ENCODE measurements at places on chromosomes 1 and 21. TPM values are rescaled to one million over a fixed set of nuclear protein-coding genes. Genes with fewer than 3 reads are reported as not detected.

DNA sequence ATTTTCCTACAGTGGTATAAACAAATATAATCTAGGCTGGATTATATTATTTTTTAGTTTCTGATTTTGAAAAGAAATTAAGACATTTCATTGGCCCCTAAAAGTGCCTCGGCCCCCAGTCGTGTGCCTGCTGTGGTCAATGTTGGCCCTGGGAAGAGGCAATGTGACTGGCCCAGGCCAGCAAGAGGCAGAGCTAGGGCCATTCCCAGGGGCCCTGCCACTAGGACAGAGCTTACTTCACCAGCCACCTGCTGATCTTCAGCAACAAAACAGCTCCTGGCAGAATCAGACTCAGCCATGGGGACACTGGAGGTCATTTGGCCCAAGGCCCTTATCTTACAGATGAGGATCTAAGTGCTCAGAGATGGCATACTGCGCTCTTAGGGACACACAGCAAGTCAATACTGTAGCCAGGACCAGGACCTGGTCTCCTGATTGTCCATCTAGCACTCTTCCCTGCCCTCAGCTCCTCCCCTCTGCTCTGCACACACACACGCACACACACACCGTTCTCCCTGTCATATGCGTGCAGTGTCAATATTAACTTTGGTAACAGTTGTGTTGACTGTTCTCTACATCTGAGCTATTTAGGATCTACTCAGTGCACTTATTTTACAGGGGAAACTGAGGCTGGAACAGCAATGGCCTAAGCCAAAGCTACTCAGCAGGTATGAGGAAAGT lies 16.6 kb upstream of the KLHDC7A start:
- H3K27ac ChIP-seq, result no peak overlapping the region
- H3K36me3 ChIP-seq, result no peaks in the 10 kb centered on the region
- peaks cover 16% of the 10 kb centered on the region for H3K27me3 ChIP-seq
- no peak overlapping the region for H3K4me3 ChIP-seq

DNA sequence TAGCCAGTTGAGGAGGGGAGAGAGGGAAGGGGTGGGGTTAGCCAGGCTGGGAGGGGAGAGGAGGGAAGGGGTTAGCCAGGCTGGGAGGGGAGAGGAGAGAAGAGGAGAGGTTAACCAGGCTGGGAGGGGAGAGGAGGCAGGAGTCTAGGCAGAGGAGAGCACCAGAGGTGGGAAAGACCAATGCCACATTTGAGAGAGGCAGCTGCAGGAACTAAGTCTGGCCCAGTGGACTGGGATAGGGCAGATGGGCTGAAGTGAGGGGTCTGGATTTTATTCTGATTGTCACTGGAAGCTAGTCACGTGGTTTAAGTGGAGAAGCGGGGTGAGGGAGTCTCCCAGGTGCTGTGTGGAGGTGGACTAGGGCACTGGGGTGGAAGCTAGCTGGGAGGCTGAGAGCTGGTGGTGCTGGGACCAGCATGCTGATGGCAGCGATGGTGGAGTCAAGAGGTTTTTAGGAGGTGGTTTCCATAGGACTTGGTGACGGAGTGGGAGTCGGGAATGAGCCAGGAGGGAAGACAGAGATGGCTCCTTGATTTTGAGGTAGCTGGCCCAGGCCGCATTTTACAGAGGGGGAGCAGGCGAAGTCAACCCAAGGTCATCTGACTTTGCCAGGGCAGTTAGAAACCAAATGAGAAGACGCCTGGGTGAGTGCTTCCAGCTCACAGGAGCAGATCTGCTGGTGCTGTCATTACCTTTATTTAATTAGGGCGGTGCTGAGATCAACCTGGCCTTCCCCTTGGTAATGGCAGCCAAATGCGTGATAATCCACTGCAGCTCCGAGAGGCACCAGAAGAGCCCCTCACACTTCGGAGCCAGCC lies 42.8 kb downstream of the DISP3 start:
- H3K27ac ChIP-seq, result no peak overlapping the region
- DNase-seq, result no peak
- no peak overlapping the region for H3K4me3 ChIP-seq
- H3K4me1 ChIP-seq, result no peaks in the 10 kb centered on the region

DNA sequence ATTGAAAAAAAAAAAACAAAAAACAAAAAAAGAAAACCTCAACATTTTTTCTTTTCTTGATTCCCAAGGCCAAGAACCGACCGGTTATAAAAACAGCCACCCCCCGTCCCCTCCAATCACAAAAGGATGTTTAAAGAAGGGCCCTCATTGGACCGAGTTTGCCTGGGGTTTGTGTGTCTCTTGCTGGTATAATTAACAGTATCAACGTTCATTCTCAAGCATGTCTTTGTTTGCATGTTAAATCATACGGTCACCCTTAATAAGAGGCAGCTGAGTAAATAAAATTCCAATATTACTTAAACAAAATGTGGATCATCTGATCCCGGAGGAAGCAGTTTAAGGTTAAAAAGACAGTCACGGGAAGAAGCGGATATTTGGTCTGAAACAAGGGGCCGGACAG lies 201.1 kb downstream of the PRDM2 start:
- no peak overlapping the region for H3K27ac ChIP-seq
- no peaks in the 10 kb centered on the region for H3K36me3 ChIP-seq
- H3K4me3 ChIP-seq, result no peak overlapping the region
- peaks cover 21% of the 10 kb centered on the region for H3K27me3 ChIP-seq
- no peaks in the 10 kb centered on the region for H3K4me1 ChIP-seq

GRCh38 chr1:228174482-228175315 lies 9.1 kb downstream of the IBA57 start:
- no peak overlapping the region for H3K4me3 ChIP-seq
- DNase-seq, result no peak
- H3K27ac ChIP-seq, result no peak overlapping the region
- no peaks in the 10 kb centered on the region for H3K36me3 ChIP-seq
- H3K27me3 ChIP-seq, result no peaks in the 10 kb centered on the region

DNA sequence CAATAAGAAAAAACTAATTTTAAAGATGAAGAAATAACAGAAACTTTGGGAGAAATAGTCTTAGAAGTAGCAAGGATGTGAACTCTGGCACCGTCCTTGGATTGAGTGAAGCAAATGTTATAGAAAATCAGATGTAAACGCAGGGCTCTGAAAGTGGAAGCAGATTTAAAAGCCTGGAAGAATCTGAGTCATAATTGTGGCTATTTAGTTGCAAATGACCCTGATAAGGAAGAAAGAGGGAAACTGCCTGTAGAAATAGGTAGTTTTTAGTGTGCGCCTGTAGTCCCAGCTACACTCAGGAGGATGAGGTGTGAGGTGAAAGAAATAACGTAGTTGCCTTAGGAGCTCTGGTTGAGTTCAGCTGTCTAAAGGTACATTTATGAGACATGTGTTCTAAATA lies 101.0 kb downstream of the NGF start:
- H3K27me3 ChIP-seq, result peaks cover 10% of the 10 kb centered on the region
- no peak overlapping the region for H3K27ac ChIP-seq
- H3K4me3 ChIP-seq, result no peak overlapping the region
- H3K36me3 ChIP-seq, result no peaks in the 10 kb centered on the region
- no peak for DNase-seq

DNA sequence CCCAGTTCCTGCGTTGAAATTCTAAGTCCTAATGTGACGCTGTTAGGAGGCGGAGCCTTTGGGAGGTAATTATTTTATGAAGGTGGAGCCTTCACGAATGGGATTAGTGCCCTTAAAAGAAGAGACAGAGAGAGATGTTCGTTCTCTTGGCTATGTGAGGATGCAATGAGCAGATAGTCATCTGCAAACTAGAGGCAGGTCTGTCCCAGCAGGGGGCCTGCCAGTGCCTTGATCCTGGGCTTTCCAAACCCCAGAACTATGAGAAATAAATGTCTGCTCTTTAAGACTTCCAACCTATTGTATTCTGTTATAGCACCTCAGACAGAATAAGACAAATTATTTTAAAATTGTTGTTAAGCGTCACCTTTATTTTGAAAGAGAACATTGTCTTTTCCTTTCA lies 123.1 kb upstream of the KCNJ6 start:
- peaks cover 23% of the 10 kb centered on the region for H3K27me3 ChIP-seq
- no peaks in the 10 kb centered on the region for H3K36me3 ChIP-seq
- no peaks in the 10 kb centered on the region for H3K4me1 ChIP-seq
- no peak overlapping the region for H3K4me3 ChIP-seq
- no peak for DNase-seq

Gene ELOVL1
- total RNA-seq, result 66.9 TPM

Gene CADM3
- total RNA-seq, result not detected

Gene MIXL1
- total RNA-seq, result 0.10 TPM

Gene SH2D1B
- not detected for total RNA-seq

Gene LCE3E
- not detected for total RNA-seq

Gene UBASH3A
- 41.1 TPM for total RNA-seq
